ENCODE measurements at places on chromosomes 12 and 14. TPM values are rescaled to one million over a fixed set of nuclear protein-coding genes. Genes with fewer than 3 reads are reported as not detected.

Gene CD163
- 2.5 TPM for total RNA-seq

Gene PLEK2
- total RNA-seq = 0.69 TPM

Gene OAS2
- total RNA-seq = 3.2 TPM

Gene OR4K1
- total RNA-seq = not detected

Gene FGF23
- total RNA-seq = not detected

Gene YEATS4
- total RNA-seq = 31.1 TPM

Gene CCDC198
- 1.2 TPM for total RNA-seq

Gene SPSB2
- total RNA-seq = 2.3 TPM

Gene OTOGL
- total RNA-seq = 0.46 TPM

Gene CLEC7A
- total RNA-seq = 2.1 TPM

Gene GZMH
- not detected for total RNA-seq

Gene ASCL1
- 14.5 TPM for total RNA-seq

Gene TBC1D30
- 23.1 TPM for total RNA-seq

Gene TTC5
- 33.4 TPM for total RNA-seq

Gene MAP4K5
- 73.4 TPM for total RNA-seq

Gene FAM234B
- total RNA-seq = 62.3 TPM

Gene C12orf50
- total RNA-seq = 0.23 TPM

Gene PZP
- total RNA-seq = 0.23 TPM

Gene CLMN
- 3.2 TPM for total RNA-seq

Data from diencephalon (tissue), 1 donor.